ENCODE measurements at places on chromosomes 4 and X.

DNA sequence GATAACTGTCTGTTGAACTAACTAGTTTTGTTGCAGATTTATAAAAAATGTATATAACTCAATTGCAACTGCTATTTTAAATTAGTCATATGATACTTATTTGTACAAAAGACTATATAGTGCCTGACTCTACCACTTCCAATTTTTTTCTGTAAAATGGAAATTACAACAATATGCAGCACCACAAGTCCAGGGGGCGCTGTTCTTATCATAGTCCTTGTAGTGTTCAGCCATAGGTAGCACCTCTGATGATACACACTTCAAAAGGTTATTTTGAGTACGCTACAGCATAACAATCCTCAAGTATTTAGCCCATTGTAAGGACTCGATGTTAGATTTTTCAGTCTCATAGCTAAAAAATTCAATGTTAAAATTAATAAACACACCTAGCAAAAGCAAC, 174.9 kb downstream of the CORIN start:
- DNase-seq = no peak

GRCh38 chr4:101019941-101020401, 327.4 kb downstream of the PPP3CA start:
- DNase-seq = peak; percentile 33

- DNase-seq = no peak
Observed at GRCh38 chr4:16573739-16574138, 324.7 kb downstream of the LDB2 start.

GRCh38 chrX:95059909-95060308, 1385.9 kb downstream of the FAM133A start:
- no peak for DNase-seq

- peak; percentile 22 for DNase-seq
Observed at GRCh38 chrX:154123241-154124219, 20.5 kb upstream of the OPN1LW start.

GRCh38 chrX:10433296-10433965, 187.0 kb downstream of the MID1 start:
- no peak for DNase-seq

DNA sequence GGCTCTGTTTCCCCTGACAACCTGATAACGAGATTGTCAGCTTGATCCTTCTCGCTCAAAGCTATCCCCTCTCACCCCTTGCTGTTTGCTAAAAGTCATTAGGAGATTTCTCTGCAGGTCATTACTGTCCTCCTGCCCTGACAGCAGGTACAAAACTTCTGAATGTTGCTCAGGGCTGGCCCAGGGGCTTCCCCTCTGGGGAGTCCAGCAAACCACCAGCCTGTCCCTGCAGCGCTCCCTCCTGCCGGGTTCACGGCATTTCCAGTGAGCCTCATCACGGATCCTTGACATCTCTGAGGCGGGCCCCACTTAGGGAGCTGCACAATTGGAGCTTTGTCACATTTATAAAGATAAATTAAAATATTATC, 5.2 kb upstream of the SORCS2 start:
- no peak for DNase-seq

GRCh38 chr4:48255959-48256342, 13.7 kb downstream of the TEC start:
- no peak for DNase-seq

DNA sequence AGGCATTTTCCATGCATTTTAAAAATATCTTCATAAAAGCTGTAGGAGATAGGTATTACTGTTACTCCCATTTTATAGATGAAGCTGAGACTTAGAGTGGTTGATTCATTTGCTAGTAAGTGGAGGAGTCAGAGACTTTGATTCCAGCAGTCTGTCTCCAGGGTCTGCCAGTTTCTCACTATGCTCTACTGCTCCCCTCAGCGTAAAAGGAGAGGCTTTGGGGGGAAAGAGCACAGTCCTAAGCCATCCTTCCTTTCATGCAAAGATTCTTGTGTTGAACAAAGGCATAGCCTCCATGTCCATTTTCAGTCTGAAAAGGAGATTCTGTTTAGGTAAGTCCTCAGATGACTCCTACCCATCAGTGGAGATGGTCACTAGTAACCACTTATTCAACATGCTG, 117.7 kb upstream of the TMEM150C start:
- no peak for DNase-seq

GRCh38 chr4:182126603-182127002, 116.6 kb upstream of the TENM3 start:
- no peak for DNase-seq

DNA sequence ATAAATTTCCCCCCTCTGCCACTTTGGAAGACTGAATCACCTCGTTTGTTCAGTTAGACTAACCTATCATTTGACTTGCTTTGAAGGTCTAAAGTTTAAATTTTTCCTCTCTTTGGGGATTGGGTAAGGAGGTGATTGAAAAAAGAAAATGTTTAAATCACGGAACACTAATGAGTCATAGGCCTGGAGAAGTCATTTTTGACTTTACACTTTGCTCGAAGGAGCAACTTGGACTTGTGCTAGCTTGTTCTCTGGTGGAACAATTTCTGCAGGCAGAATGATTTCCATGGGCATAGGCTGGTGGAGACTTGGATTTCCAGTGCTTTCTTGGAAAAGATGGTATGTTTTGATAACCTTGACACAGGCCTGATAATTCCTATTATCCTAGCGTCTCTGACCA, 10.5 kb upstream of the GLUD2 start:
- no peak for DNase-seq

DNA sequence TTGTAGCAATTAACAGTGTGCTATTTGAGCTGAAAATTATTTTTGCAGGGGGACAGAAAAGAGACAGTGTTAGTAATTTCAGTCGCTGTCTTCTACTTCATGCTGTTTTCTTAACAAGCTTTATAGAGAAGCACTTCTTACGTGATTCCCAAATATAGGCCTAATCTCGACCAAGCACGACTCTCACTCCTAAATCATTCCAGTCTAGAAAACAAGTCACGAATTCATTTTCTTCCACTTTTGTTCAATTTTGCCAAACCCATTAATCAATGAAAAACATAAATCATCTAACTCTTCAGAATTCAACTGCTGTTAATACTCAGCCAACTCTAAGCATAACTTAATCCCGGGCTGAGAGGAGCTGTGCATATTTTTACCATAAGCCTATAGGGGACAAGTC, 21.0 kb upstream of the FHL1 start:
- DNase-seq = no peak

- no peak for DNase-seq
Observed at GRCh38 chr4:56156141-56156540, 207.4 kb downstream of the CEP135 start.

- no peak for DNase-seq
Observed at GRCh38 chrX:102085706-102086105, 39.8 kb upstream of the TCEAL2 start.

DNA sequence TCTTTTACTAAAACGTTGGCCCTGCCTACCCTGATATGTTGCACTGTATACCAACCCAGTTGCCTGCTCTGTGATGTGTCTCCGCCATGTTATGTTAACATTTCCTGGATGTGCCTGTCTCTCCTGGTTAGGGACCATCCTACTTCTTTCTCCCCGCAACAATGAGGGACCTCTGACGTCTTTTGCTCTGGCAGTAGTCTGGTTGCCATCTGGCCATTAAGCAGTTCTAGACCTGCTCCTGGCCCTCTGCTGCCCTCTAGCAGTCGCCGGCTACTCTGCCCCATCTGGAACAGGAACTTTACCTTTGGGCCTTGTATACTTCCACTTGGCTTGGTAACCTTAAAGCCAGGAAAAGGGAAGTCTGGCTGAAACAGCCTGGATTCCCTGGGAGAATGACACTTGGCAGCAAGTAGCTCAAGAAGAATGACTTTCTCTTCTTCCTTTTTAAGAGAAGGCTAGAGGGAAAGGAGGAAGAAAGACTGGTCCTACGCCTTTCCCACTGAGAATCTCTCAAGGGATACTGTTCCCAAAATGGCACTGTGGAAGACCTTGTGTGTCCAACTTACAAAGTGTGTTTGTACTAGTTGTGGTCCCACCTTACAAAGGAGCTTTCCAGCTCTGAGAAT, 63.5 kb downstream of the GPC3 start:
- peak; percentile 8 for DNase-seq

DNA sequence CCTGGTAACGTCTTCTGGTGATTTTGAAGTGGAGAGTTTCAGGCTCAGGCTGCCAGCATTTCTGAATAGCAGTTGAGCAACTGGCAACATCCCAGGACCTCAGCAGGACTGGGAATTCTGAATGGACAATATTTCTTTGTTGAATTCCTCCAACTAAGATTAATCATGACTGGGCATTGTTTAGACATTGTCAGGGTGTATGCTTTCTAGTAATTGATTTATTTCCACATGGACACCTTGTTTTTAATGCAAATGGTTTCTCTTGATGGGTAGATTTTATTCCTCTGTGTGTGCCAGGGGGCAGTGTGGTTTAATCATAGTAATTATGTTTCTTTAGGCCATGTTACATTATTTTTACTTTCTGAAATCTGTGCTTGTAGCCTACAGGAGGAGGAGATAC, 1004.7 kb upstream of the LCORL start:
- DNase-seq = no peak

DNA sequence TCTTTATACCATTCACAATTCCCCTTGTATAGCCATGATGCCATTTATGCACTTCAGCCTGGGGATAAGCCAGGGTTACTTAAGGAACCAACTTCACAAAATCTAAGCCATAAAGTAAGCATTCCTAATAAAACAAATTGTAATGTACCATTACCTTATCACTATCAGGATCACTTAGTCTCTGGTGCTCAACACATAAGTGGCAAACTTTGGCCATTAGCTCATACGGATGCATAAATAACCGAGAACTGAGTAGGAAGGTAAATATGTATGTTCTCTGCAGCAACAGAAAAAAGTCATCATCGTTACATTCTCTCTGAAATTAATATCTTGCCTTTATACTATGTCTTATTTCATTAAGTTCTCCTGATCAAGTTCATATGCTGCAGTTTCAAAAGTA, 14.4 kb downstream of the RASGEF1B start:
- no peak for DNase-seq

- DNase-seq = no peak
Observed at GRCh38 chrX:96389281-96390047, 295.2 kb upstream of the DIAPH2 start.

DNA sequence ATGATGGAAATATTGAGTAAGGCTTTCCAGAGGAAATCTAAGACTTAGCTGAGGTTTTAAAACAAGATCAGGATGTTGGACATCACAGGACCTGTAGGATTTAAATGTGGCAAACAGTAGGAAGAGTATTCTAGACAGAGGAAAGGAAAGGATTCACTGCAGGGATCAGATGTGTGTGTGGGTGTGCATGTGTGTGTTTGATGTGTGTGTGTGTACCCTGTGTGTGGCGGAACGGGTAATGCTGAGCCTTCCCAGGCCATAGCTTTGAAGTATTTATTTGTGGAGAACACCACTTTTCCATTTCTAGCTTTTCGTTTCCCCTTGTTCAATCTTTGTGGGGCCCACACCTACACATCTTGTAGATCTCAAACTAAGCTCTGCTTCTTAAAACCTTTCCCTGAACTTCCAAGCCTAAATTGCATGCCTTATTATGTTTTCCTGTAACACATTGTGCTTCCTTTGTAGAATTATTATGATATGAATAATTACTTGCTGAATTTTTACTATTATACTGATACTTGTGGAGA, 6.9 kb downstream of the GUCY1A1 start:
- no peak for DNase-seq

- DNase-seq = no peak
Observed at GRCh38 chrX:25858273-25858880, 279.8 kb upstream of the MAGEB18 start.

- no peak for DNase-seq
Observed at GRCh38 chr4:68850293-68850692, 34.5 kb downstream of the UGT2B10 start.

DNA sequence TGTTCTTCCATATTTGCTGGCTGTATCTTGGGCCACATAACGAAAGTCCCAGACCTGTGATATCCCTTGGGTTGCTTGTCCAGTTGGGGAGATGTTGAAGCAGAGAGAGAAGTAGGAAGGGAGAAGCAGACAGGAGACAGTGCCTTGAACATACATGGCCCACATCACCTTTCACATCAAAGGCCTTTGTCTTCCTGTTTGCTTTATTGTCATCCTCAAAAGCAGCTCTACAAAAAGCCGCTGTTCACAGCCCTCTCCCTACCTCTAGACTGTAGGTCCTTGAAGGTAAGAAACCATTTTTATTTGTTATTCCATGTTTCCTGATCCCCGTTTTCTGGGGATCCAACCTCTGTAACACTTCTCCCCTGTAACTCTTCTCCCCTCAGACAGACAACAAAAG, 14.9 kb downstream of the USP26 start:
- no peak for DNase-seq

GRCh38 chr4:184762100-184762499, 28.2 kb upstream of the CENPU start:
- DNase-seq = no peak

GRCh38 chr4:39181520-39181904, 817 bp upstream of the WDR19 start:
- DNase-seq = no peak

DNA sequence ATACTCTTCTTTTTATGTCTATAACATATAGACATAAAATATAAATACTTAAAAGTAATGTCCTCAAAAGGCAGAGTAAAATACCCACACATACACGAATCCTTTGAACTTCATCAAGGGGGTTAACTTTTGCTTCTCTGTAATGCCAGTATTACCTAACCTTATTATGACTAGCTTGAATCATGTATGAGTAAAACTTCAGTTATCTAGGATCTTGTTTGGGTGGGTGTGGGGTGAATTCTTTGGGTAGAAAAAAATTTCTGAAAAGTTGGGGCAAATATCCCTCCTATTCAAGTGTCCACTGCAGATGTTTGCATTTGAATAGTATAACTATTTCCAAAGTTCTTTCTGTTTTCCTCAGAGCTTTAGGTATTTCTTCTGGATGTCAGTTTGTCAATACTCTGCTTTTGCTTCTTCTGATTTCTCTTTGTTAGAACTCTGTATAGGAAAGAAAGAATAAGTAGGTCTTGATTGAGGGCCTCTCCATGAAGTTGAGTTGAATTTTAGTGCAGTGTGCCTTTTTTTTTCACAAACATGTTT, 173.8 kb downstream of the ADGRL3 start:
- no peak for DNase-seq

- DNase-seq = no peak
Observed at GRCh38 chr4:87911252-87911774, 64.2 kb upstream of the SPP1 start.

DNA sequence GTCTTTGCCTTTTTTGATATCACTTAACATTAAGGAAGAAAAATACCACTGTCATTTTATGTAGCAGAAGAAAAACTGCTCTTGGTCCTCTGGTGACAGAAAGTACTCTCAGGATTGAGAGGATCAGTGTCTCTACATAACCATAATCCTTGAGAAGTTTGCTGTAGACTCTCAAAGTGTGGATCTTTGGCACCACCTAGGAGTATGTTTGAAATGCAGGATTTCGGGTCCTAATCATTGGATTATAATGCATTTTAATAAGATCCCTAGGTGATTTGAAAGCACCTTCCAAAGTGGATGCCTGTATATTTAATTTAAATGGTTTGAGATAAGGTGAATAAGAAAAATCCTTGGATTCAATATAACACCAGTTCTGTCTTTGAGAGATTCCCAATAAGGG, 23.2 kb downstream of the MOB1B start:
- no peak for DNase-seq
